ENCODE measurements at places on chromosomes 11 and 22.
A peak's percentile ranks its signal among the peaks of the same experiment; 100 is the strongest.

GRCh38 chr11:73998846-73999575 lies 9.9 kb downstream of the UCP3 start:
- no peak for DNase-seq

GRCh38 chr22:19854778-19855503 lies at the start of the genes GNB1L and RTL10:
Gene GNB1L (minus strand): TSS chr22:19854874. CDS start chr22:19821355, 33,519 bp downstream.
Gene RTL10 (minus strand): TSS chr22:19854874. CDS start chr22:19852261, 2,613 bp downstream.
- DNase-seq: peak; percentile 98

- DNase-seq: no peak
Observed at GRCh38 chr22:36756746-36757655, 18.9 kb downstream of the IFT27 start.

GRCh38 chr11:116600930-116601329 lies 171.9 kb downstream of the BUD13 start:
- no peak for DNase-seq

DNA sequence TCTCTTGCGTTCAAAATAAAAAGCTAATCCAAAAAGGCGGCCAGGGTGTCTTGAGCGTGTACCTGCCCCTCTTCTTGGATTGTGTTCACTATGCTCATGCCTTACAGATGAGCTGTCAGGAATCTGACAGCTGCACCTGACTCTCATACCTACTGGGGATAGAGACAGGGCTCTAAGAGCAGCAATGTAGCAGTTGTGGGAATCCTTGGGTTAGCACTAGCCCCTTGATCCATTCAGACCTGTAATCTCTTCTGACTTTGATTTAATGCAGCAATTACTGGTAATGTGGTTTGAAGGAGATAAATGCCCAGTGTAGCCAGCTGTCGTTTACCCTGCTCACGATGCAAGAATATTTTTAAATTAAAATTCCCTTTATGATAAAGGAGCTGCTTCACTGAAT lies 145.8 kb downstream of the APOL5 start:
- DNase-seq: no peak

DNA sequence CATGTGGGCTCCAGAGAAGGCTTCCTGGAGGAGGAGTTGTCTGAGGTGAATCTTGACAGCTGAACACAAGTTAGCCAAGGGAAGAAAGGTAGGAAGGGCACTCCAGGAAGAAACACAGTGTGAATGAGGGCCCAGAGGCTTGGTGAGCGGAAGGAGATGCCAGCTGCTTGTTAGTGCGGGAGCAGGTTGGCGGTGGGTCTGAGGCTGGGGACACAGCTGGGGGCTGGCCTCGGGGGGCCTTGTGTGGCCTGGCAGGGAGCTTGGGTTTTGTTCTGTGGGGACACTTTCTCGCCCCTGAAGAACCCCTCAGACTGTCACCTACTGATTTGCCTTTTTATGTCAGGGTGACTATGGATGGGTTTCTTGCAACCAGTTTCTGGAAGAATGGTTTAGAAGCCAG lies 160.0 kb downstream of the ST3GAL4 start:
- DNase-seq: no peak

GRCh38 chr11:104830080-104830479 lies 68.2 kb downstream of the CASP12 start:
- DNase-seq: no peak

GRCh38 chr11:131955904-131956303 lies 585.5 kb downstream of the NTM start:
- no peak for DNase-seq

DNA sequence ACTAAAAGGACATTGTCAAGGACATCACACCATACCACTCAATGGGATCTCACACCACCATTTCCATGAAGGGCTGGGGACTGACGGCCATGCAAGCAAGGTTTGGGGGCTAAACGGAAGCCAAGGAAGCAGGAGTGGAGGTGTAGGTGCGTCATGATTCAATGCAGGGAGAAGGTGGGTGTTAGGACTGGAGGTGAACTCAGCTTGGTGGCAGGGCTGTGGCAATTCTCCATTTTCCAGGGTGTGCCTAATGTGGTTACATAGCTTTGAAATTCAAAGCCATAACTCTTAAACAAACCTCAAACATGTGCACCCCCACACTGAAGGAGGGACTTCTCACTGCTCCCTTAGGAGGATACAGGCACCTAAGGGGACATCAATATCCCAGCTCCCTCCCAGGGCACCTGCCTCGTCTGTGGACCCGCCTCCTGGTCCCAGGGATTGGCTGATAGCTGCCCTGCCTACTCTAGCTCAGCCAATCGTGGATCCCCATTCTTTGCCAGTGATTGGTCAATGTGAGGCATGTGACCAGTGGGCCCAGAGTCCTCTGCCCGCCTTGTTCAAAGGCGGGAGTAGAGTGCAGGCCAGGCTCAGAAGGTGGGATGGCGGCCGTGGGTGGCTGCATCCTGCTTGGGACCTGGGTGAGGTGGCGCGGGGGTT lies 64.6 kb downstream of the CTTN start:
- no peak for DNase-seq

GRCh38 chr11:2237457-2238238 lies 32.7 kb downstream of the ASCL2 start:
- no peak for DNase-seq

DNA sequence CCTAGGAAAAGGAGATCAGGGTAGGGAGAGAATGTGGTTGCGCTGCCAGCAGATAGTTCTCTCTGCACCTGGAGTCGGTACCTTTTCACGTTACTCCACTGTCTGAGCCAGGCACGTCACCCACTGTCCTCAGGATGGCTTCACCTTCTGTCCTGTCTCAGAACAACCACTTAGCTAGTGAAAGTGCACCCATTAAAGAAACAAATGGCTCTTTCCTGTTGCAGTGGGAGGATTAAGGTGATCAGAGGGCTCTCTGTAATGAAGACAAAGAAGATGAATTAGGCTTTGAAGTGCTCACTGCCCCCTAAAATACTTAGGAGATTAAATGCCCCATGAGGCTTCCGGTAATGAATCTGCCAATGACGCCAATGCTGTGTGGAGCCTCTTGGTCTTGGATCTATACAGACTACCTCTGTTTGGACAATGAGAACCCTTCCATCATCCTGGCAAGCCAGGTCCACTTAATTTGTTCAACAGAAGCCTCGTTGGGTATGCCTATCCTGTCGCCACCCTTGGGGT lies 113.7 kb downstream of the INSC start:
- DNase-seq: no peak

- no peak for DNase-seq
Observed at GRCh38 chr11:99424313-99425084, 403.8 kb downstream of the CNTN5 start.

- no peak for DNase-seq
Observed at GRCh38 chr22:34763496-34763895, 302.5 kb upstream of the ISX start.

DNA sequence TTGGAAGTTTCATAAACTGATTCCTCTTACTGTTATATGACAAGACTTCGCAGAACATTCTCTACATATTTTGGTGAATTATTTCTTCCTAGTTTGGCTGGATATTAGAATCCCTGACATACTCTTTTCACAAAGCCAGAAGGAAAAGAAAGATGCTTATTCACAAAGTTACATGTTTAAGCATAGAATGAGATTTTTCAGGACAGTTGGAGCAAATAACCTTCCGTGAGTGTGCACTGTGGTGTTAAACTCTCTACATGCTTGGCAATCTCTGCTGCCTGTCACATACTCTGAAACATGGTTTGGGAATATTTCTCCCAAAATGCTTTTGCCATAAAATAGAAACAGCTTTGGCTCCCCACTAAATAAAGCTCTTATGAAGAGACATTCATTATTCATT lies 230.0 kb upstream of the MTNR1B start:
- no peak for DNase-seq

GRCh38 chr11:118049771-118050170 lies 27.1 kb upstream of the TMPRSS4 start:
- no peak for DNase-seq

DNA sequence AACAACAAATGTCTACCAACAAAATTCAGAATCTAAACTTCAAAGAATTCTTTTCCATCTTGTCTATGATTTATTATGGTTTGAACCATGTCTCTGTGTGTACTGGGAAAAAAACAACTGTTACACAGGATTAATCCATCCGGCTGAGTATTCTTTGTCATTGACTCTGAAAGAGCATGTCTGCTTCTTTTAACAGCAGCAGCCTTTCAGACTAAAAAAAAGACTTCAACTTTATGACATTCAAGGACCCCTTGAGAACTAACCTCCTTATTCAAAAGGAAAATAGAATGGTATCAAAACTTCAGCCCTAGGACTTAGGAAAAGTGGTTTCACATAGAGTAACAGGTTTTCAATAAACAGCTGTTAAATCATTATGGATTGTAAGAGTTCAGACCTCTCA lies 79.9 kb downstream of the MRTFA start:
- DNase-seq: no peak

- DNase-seq: no peak
Observed at GRCh38 chr22:18048441-18048898, 24.1 kb upstream of the MICAL3 start.

DNA sequence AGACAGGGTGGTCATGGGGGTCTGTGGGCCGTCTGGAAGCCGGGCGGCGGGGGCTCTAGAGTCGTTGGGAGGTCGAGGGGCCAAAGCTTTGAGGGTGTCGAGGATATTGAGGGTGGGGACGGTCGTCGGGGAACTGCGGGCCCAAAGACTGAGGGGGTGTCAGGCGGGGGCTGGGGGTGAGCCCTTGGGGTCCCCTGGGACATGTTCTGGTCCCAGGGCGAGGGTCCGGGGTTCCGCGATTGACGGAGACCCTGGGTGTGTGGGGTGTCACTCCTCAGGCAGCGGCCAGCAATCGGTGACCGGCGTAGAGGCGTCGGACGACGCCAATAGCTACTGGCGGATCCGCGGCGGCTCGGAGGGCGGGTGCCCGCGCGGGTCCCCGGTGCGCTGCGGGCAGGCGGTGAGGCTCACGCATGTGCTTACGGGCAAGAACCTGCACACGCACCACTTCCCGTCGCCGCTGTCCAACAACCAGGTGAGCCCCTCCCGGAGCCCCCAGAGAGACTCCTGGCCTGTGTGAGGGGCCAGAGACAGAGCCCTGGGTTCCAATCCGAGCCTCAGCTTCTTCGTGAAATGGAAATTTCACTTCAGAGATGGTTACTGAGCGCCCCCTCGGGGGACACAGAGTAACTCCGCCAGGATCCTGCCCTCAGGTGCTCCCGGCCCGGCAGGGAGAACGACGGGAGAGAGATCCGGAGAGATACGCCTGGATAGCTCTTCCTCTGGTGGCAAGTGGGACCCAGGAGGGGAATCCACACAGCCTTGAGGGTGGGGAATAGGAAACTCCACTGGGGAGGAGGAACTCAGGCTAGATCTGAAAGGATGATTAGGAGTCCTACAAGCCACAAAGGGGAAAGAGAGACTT lies 714 bp downstream of the SDF2L1 start:
- DNase-seq: peak; percentile 60

DNA sequence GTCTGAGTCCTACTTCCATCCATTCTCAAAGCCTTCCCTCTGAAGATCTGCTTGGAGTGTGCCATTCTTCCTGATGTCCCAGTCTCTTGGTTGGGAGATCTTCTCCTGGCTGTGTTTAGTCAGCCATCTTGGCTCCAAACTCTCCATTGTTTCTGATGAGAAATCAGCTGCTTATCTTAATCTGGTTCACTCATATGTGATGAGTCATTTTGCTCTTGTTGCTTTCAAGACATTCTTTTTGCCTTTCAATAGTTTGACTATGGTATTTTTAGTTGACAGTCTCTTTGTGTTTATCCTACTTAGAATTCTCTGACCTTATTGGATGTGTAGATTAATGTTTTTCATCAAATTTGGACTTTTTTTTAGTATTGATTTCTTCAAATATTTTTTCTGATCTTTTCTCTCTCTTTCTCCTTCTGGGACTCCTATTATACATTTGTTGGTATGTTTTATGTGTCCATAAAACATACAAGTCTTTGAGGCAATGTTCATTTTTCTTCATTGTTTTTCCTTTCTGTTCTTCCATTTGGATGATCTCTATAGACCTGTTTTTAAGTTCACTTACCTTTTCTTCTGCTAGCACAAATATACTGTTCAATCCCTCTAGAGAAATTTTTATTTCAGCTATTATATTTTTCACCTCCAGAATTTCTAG lies 77.2 kb upstream of the CLPB start:
- DNase-seq: no peak

GRCh38 chr11:7523416-7524210 lies 9.8 kb downstream of the PPFIBP2 start:
- DNase-seq: no peak

- no peak for DNase-seq
Observed at GRCh38 chr11:36101466-36101865, 157.6 kb downstream of the LDLRAD3 start.

GRCh38 chr11:30501744-30502143 lies 84.4 kb downstream of the MPPED2 start:
- DNase-seq: no peak

DNA sequence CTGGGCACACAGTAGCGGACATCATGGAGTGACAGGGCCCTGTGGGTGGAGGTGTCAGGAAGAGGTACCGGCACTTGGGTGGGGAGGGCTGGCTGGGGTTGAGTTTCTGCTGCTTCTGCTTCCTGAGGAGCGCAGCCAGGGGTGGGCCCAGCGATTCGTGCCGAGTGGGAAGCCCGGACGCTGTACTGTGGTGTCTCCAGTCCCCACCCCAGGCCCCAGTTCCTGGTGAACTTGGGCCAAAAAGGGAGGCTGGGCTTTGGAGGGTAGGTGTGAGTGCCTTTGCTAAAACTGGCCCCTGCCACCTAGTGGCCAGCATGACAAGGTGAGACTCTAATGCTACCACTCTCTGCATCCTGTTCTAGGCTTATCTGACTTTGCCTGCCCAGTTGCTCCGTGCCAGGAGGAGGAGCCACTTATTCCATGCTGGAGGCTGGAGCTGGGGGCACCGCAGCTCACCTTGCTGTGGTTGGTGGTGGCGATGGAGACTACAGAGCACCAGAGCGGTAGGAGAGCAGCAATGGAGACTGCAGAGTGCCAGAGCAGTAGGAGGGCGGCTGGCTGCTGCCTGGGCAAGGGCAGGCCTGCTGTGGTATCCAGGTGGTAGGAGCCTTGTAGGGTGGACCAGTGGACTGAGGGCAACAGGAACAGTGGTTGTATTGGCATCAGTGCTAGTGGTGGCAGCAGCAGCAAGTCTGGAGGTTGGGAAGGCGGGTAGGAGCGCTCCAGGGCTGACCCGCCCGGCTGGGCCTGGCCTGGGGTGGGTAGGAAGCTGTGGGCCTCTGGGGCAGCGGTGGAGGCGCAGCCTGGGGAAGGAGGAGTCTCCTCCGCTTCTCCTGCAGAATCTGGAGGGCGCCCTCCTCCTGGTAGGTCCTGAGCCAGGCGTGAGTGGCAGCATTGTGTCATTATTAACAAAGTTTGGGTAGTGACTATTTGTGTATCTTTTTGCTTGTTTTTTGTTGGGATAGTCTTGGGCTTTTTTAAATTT lies 2.2 kb upstream of the RFPL2 start:
- peak; percentile 23 for DNase-seq

- DNase-seq: no peak
Observed at GRCh38 chr11:127098684-127099083, 98.1 kb upstream of the KIRREL3 start.

GRCh38 chr22:23072911-23073491 lies 2.7 kb downstream of the GNAZ start:
- no peak for DNase-seq

GRCh38 chr11:76735841-76736240 lies 47.3 kb upstream of the TSKU start:
- no peak for DNase-seq

Measured in T-helper 2 cell treated with Interferon-gamma antibody and Interleukin-4, amounts not matched to agents 5 μg/mL and 100 μg/mL, for 36 hours (primary cell).